Osteoblast (primary cell): ENCODE measurements at places on chromosomes 5 and 9. TPM values are rescaled to one million over a fixed set of nuclear protein-coding genes. Genes with fewer than 3 reads are reported as not detected.

Gene CCNO
- total RNA-seq = 1.4 and 2.1 TPM in 2 replicates

DNA sequence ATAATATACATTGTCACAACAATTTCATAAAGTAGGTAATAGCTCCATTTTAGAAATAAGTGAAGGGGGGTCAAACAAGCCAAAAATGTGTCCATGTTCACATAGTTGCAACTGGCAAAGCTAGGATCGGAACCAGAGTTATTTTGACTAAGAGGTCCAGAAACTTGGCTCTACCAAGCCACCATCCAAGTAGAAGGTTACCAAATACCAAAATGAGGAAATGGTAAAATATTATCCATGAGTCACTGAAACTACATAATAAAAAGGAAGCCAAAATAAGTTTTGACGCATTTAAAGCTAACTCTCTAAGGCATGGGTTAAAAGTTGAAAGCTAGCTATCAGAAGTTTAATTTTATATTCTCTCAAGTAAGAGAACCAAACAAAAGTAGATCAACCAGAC lies 886.9 kb upstream of the DMAC1 start:
- no peak for DNase-seq

GRCh38 chr5:157616785-157617184 lies 35.5 kb downstream of the SOX30 start:
- no peak for DNase-seq

DNA sequence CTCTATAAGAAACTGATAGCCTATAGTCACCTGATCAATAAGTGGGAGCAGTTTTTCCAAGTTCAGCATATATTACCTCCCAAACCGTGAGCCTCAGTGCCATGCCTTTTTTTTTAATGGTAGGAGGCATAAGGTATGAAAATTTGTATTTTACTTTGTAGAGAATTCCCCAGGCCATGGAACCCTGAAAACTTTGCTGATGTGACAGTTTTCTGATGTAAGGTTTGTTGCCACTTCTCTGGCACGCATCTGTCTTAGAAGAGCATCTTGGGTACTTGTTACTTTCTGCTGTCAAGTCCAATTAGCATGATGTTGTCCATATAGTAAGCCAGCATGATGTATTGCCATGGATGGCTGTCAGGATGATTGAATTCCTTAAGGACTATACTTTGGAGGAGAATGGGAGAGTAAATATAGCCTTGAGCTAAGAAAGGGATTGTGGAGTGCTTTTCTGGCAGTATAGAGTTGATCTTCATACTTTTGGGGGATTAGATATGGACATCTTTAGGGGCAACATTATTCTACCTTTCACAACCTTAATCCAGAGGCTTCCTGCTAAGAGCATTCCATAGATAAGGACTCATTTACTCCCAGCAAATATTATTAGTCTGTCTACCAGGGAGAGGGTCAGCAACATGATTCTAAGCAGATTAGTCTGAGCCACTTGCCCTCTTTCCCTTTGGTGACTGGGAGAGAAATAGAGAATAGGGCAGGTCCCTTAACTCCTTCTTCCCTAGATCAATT lies 389.6 kb downstream of the YTHDC2 start:
- DNase-seq = no peak

Gene KIF20A
- 5.3 and 7.2 TPM in 2 replicates for total RNA-seq

DNA sequence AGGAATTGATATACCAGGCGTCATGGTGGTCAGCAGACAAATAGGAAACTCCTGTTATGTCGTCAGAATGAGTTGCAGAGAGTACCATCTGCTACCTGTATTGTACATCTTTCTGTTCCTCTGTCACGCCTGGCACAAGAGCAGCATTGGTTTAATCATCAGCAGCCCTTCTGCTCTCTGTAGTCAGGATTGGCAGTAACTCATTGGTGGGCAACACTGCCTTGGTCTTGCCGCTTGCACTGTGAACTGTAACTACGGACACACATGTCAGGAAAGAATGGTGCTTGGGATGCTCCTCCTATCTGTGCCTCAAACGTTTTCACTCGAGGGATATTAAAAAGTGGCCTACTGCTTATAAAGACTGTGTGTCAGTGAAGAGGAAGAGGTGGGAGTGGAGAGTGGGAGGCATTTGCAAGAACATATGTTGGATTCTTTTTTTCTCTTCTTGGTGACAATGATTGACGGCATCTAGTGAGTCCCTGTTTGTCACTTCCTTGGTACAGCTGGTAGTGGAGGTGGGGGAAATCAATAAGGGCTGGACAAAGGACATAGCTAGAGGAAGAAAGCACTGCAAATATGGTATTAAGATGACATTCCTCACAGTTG lies 76.6 kb downstream of the F2RL2 start:
- peak; percentile 56 for DNase-seq

Gene GPR151
- total RNA-seq = not detected in 2 replicates

Gene GABRA6
- not detected in 2 replicates for total RNA-seq

DNA sequence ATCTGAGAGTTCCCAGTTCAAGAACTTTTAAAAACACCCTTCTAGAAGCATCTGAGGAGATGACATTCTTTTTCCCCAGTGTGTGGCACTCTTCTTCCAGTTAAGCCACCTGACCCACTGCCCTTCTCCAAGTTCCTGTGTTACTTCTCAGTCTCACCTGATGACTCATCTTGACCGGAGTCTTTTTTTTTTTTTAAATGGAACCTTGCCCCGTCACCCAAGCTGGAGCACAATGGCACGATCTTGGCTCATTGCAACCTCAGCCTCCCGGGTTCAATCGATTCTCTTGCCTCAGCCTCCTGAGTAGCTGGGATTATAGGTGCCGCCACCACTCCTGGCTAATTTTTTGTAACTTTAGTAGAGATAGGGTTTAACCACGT lies 224.1 kb upstream of the DAB2 start:
- no peak for DNase-seq

Gene PHF24
- total RNA-seq = under 0.01 TPM in 1 of 2 replicates, not detected in the other

- peak; percentile 67 for DNase-seq
Observed at GRCh38 chr9:21591221-21592062, 109.3 kb upstream of the IFNE start.

- peak; percentile 47 for DNase-seq
Observed at GRCh38 chr5:138900281-138900965, 25.3 kb upstream of the LRRTM2 start.

DNA sequence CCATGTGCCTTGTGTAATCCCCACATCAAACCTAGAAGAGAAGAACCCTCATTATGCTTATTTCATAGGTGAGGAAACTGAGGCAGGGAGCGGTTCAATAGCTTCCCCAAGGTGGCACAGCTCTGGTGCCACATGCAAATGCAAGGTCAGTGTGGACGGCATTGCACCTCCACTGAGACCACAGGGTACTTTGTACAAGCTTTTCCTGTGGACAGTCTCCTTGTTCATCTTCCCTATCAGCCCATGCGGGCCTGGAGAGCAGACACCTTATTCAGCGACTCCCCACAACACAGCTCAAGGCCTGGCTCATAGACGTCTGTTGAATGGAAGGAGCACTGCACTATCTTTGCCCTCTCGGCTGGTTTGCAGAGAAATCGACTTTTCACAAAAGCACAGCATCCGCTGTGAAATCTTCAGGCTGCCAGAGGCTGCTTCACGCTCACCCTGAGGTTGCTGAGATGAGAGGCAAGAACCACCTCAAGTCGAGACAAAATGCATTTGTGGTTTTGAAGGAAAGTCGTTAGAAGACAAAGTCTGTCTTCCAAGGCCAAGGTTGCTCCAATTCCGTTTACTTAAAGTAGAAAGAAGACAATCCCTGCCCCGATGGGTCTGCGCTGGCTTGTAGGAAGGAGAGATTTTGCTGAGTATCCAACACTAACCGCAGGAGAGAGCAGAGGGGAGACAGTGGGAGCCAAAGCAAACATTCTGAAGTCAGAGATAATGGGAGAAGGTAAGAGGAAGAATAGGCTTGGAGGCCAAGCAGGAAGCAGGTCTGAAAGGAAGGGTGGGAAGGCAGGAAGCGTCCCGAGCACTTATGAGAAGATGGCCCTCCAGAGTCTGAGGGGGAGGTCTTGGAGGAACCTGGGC lies 34.2 kb upstream of the STRBP start:
- peak; percentile 19 for DNase-seq

DNA sequence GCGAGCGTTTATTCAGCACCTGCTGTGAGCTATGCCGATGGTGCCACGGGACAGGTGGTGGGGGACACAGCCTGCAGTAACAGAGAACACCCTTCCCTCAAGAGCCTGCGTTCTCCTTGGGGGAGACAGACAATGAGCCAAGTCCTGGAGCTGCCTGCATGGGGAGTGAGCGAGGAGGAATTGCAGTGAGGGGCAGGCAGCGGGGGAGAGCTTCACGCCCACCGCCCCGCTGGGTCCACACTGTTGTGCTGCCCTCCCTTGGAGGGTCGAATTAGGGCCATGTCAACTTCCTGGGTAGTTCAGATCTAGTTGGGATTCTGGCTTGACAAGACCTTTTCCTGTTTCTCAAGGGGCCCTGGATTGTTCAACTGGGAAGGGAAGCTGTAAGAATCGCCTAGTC lies 55.5 kb upstream of the N4BP3 start:
- DNase-seq = no peak

DNA sequence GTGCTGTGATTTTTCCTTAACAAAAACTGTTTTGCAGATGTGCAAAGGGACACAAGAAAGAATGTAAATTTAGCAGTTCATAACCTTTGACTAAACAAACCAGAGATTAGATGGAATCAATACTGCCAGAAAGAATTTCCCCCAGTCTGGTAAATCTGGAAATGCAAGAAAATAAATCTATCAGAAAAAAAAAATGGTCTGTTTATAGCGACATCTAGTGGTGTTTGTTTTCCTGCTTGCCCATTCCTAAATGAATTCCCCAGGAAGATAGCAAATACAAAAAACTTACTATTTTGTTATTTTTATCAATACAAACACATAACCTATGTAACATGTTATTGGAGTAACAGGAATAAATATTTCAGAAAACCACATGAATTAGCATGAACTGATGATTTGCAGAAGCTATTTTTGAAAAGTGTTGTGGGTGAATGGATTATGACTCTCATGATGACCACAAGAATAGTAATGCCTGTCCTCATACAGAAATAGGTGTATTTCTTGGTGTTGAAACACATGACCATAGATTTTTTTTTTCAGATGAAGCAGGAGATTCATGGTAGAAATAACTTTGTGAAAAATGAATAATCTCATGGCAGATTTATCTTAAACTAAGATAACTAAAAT lies 1703.8 kb downstream of the MAT2B start:
- DNase-seq = no peak

- no peak for DNase-seq
Observed at GRCh38 chr5:136350343-136350742, 15.0 kb downstream of the TRPC7 start.

DNA sequence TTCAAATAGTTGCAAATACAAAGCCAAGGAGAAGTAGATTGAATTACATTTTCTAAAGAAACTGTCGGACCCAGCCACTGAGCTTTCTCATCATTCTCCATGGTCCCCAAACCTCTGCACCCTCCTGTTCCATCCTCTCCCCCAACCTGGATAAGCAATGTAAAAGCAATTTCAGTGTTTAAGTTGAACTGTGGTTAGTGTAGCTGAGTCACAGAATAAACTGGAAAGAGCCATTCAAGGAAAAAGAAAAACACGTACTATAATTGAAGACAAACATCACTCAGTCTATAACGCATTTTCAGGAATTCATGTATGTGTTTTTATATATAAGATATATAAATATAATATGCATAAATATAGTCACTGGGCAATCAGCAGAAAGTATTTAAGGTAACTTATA lies 54.1 kb upstream of the TMEM161B start:
- peak; percentile 39 for DNase-seq

Gene IFNK
- total RNA-seq = not detected in 2 replicates

GRCh38 chr5:132444061-132444460 lies 46.5 kb downstream of the IRF1 start:
- DNase-seq = no peak

GRCh38 chr9:117122953-117123352 lies 291.9 kb downstream of the ASTN2 start:
- no peak for DNase-seq

DNA sequence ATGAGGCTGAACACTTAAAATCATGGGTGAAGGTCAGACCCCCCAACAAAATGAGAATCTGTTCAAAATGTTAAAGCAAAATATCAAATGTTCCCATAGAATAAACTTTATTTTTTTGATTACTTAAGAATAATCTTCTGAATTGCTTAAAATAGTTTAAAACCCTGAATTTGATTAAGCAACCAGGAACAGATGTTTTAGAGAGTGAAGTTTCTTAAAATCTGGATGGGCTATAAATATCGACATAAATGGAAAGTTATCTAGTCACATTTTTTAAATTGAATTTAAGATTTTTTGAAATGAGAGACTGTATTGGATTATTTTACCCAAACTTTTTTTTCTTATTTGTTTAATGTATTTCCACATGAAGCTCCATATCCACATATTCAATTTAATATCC lies 98.5 kb downstream of the ADAMTS12 start:
- DNase-seq = no peak

DNA sequence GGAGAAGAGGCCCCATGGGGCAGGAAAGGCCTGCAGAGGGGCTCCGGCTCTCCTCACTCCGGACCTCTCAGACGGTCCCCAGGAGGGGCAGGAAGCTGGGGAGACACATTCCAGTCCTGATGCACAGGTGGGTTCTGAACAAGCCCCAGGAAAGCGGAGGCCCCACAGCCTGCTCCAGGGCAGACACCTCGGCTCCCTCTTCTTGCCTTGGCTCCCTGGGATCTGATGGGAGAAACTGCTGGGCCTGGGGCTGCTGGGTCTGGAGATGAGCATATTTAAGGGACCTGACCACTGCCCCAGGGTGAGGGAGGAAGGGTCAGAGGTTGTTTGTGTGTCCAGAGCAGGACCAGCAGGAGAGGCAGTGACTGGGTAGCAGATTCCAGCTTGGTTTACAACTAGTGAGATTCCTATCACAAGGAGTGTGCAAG lies 1.2 kb downstream of the CORO2A start:
- DNase-seq = peak; percentile 70

Gene SPINK13
- not detected in 2 replicates for total RNA-seq

Gene CCL21
- total RNA-seq = not detected in 2 replicates

- no peak for DNase-seq
Observed at GRCh38 chr9:79664375-79664831, 92.6 kb downstream of the TLE4 start.

Gene BTNL9
- not detected in 2 replicates for total RNA-seq

DNA sequence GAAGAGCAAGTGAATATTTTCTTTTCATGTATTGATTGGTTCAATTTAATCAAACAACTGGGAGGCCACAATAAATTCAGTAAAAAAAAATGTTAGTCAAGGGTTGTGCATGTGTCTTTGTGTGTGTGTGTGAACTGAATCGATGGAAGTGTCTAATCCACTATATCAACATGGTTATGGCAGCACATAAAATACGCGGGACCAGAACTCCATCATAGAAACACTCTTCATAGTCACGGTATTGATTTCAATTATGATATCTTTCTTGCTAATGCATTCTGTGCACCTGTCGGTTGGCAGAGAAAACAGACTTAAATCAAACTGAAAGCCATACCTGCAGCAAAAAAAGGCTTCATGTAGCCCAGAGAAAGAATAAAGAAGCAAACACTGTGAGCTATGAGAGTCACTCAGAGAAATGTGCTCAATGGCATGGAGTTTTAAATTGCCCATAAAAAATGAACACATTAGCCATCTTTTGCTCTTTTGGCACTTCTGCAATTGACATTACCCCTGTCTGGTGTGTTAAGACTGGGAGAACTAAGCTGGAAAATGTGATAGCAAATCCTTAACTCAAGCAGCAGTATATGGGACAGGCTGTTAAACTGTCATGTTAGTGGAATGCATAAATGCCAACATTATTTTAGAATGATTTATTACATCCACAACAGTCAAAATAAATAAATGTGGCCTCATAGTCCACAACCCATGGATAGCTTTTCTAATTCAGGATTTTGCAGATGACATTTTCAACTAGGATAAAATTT lies 642.4 kb upstream of the C9orf72 start:
- no peak for DNase-seq

Gene TXNDC8
- total RNA-seq = not detected in 2 replicates

GRCh38 chr9:71706176-71706575 lies 62.1 kb downstream of the CEMIP2 start:
- no peak for DNase-seq

Gene OMD
- 0.36 and 1.5 TPM in 2 replicates for total RNA-seq

- DNase-seq = peak; percentile 74
Observed at GRCh38 chr5:66246608-66247007, 102.5 kb downstream of the SREK1 start.
